ENCODE measurements at places on chromosomes 13 and 19.

GRCh38 chr19:18776736-18777135 lies 14.4 kb downstream of the COMP start:
- no peak for DNase-seq

DNA sequence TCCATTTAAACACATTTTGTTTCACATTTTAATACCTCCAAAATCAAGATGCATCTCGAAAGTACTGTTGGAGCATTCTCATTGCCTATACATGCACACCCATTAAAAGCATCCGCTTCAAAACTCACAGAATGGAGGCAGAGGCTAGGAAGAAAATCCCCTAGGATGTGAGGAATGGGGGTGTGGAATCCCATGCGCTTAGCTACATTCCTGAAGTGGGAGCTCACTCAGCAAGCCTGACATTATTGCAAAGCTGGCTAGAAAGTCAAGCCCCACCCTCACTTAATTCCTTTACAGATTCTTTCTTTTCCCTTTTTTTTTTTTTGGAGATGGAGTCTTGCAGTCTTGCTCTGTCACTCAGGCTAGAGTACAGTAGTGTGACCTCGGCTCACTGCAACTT lies 4.6 kb upstream of the FAM32A start:
- DNase-seq, result no peak

- no peak for DNase-seq
These were observed 95.1 kb downstream of the ATP8A2 start for GRCh38 chr13:25466880-25467279.

- peak; percentile 75 for DNase-seq
These were observed 25.8 kb upstream of the MAP3K10 start for GRCh38 chr19:40165362-40165937.

- no peak for DNase-seq
These were observed 137.3 kb upstream of the SERP2 start for GRCh38 chr13:44236370-44236769.

DNA sequence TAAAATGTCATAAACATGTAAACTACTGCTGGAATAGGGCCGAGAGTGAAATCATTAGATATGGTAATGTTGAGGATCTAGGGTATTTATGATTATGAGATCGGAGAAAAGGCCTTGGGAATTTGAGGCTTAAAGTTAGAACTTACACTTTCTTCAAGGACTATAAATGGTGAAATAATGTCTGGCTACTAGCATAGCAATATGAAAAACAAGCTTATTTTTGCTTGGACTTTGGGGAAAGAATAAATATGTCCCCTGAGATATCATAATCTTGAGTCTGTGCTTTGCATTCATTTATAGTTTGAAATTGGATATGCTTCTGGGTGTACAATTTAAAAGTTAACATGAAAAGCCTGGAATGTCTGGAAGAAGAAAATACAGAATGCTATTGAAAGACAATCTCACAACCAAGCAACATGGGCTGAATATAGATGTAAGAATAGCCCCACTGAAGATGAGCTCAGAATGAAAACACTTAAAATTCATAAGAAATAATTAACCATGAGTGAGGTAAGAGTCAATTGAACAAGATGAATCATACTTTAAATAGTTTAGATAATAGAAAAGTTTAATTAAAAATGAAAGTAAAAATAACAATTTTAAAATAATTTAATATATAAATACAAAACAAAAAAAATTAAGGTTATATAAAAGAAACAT lies 1555.4 kb upstream of the MIR17HG start:
- DNase-seq, result no peak

DNA sequence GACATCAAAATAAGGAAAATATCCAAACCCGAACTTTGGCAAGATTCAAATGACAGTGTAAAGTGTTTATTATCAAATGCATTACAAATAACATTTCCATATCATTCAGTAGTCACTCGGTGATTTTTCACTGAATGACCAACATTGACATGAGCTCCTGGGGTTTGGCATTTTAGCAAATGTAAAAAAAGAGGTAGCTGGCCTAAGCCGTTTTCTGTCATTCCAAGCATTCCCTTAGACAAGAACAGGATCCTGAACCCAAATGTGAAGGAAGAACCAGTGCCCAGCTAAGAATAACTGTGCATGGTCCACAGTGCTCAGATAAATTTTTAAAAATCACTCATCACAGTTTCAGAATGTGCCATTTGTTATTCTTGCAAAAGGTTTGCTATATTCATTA lies 327.9 kb downstream of the GPC6 start:
- no peak for DNase-seq
